ENCODE measurements at places on chromosomes 5 and 9. TPM values are rescaled to one million over a fixed set of nuclear protein-coding genes. Genes with fewer than 3 reads are reported as not detected.
A peak's percentile ranks its signal among the peaks of the same experiment; 100 is the strongest.

DNA sequence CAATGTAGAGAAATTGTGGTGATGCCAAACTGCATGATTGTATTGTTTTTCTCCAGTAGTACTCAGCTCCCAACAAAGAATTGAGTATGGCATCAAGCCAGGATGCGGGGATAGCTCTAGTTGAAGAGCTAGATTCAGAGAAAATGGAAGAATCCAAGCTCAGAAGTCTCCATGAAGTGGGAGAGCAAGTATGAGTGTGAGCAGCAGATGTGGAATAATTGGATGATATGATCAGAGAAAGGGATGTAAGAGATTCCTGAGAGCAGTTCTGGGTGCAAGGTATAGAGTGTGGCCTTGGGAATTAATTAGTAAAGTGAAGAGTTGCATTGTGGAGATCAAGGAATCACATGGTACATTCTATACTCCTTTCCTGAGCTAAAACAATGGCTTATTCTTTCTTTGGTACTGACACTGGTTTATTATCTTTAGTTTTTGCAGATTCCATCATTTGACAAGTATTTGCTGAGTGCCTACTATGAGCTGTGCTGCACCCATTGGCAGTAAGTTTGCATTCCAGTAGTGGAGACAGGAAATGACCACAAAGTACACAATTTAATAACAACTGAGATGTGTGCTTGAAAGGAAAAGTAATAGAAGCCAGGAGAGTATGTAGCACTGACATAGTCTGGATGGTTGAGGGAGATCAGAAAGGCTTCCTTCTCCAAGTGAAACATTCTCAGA is 177.1 kb downstream of the CPLANE1 start:
- DNase-seq = no peak
- H3K27ac ChIP-seq = no peak overlapping the region
- H3K4me3 ChIP-seq = no peak overlapping the region

QRFP gene
- total RNA-seq = not detected

DNA sequence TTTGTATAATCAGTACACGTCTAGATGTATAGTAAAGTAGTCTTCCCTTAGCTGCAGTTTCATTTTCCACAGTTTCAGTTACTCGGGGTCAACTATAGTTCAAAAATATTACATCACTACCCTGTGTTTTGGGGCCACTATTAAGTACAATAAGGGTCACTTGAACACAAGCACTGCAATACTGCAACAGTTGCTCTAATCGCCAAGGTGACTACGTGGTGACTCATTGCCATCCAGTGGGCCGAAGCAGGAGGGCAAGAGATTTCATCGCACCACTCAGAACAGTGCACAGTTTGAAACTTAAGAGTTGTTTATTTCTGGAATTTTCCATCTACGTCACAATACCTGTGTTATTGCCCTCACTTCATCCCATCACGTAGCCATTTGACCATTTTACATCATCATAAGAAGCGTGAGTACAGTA is at the start of gene ARL14EPL:
TSS of gene ARL14EPL (plus strand) at position 379 of the 424 bp plus-strand sequence. CDS start 18,994 bp downstream, outside the sequence.
- H3K27me3 ChIP-seq = peaks cover 18% of the 10 kb centered on the region
- no peak within 1 kb of the TSS for H3K27ac ChIP-seq
- H3K4me3 ChIP-seq = no peak within 1 kb of the TSS
- H3K36me3 ChIP-seq = no peaks in the 10 kb centered on the region

DNA sequence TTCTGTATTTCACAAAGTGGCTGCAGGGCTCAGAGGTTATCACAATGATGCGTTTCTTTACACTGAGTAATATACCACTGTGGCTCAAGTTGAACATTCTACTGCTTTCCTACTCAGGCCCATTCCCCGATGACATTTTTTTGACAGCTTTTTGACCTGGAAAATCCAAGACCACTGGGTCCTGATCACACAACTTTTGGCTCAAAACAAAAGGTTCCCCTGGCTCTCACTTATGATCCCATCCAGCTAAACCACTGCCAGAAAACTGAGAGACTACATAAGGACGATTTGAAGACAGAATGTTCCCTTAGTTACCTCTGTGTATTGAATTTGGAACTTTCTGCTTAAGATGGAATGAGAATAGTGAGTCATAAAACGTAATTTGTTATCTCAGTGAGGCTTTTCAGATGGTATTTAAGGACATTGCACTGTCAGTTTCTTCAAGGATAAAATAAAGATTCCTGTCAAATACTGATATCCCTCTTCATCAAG is 78.0 kb upstream of the FBXL7 start:
- no peaks in the 10 kb centered on the region for H3K27me3 ChIP-seq
- no peaks in the 10 kb centered on the region for H3K36me3 ChIP-seq
- H3K27ac ChIP-seq = no peak overlapping the region
- H3K4me1 ChIP-seq = no peaks in the 10 kb centered on the region
- no peak overlapping the region for H3K4me3 ChIP-seq
- DNase-seq = no peak

DNA sequence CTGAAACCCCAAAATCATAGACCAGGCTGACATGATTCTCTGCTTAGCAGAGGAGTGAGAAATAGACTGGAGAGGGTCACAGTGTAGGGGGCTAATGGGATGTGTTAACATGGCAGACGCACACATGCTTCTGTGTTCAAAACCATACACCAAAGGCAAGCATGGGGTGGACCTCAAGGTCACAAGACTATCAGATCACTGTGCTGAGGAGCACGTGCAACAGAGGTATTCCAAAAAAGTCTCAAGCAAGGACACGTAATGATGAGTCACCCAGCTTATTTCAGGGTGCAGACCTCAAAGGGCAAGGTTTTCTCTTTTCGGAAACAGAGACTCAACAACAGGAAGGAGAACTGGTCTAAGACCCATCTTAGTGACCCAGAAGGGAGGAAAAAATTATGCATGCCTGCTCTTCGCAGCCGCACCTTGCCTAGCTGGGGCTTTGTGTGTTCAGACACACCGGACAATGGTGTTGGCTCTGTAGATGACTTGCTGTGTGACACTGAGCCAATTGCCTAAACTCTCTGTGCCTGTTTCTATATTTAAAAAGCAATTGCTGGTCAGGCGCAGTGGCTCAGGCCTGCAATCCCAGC is 20.3 kb downstream of the WHRN start:
- peaks cover 34% of the 10 kb centered on the region for H3K4me1 ChIP-seq
- peak; percentile 43 for DNase-seq
- H3K4me3 ChIP-seq = no peak overlapping the region
- H3K27ac ChIP-seq = peak overlapping the region; percentile 58
- H3K27me3 ChIP-seq = no peaks in the 10 kb centered on the region

NRARP gene
- total RNA-seq = 9.3 TPM

SOX30 gene
- total RNA-seq = 0.11 TPM

GRCh38 chr9:95756986-95757385 is 118.5 kb upstream of the ERCC6L2 start:
- no peaks in the 10 kb centered on the region for H3K36me3 ChIP-seq
- H3K27ac ChIP-seq = no peak overlapping the region
- H3K27me3 ChIP-seq = peaks cover 30% of the 10 kb centered on the region
- H3K4me3 ChIP-seq = no peak overlapping the region
- H3K4me1 ChIP-seq = no peaks in the 10 kb centered on the region

DNA sequence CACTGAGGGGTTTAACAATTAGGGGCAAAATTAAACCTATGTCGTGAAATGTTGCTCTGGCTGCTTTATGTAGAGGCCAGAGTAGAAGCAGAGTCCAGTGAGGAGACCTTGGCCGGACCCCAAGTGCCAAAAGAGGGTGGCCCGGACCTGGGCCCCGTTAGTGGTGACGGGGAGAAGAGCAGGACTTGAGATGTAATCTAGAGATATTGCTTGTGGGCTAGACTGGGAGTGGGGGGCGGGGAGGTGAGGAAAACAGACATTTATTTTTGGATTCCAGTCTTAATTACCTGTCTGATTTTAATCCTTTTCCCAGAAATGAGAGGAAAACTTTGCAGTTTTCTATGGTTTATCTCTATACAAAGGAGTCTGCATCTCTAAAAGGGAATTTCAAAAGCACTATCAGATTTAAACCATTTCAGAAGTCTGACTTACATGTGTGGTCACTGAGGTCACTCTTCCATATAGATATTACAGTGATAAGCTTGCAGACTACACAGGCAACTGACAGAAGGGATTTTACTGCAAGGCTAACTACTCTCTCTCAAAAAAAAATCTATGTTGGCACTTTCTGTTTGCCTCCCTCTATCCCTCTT is 108.1 kb downstream of the MED27 start:
- H3K4me3 ChIP-seq = no peak overlapping the region
- peaks cover 3% of the 10 kb centered on the region for H3K4me1 ChIP-seq
- DNase-seq = no peak

DNA sequence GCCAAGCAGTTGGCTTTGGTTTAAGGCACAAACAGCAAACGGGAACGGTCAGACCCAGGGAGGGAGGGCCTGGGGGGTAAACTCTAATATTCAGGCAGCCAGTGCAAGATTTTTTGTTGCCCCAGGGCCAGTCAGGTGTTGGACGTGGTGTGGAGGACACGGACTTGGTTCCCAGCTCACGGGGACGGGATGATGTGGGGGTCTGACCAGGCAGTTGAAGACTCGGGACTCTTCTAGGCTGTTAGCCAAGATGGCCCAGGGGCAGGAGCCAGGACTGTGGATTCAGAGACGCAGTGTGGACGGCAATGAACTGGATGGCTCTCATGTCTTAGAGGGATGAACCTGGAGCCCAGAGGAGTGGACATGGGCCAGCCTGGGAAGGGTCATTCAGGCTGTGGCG is 169.2 kb downstream of the C9orf50 start:
- no peak overlapping the region for H3K4me3 ChIP-seq
- no peak overlapping the region for H3K27ac ChIP-seq
- peaks cover 10% of the 10 kb centered on the region for H3K27me3 ChIP-seq
- DNase-seq = no peak

- peaks cover 27% of the 10 kb centered on the region for H3K27me3 ChIP-seq
- H3K27ac ChIP-seq = no peak overlapping the region
These were observed 30.3 kb upstream of the PUM3 start for GRCh38 chr9:2874001-2874750.

NUTM2G gene
- total RNA-seq = not detected

PCDHGA2 gene
- total RNA-seq = 0.11 TPM

- H3K27me3 ChIP-seq = peaks cover 8% of the 10 kb centered on the region
- no peaks in the 10 kb centered on the region for H3K4me1 ChIP-seq
- H3K36me3 ChIP-seq = no peaks in the 10 kb centered on the region
- no peak for DNase-seq
- no peak overlapping the region for H3K27ac ChIP-seq
These were observed 6.5 kb downstream of the PLCXD3 start for GRCh38 chr5:41503860-41504259.

SLC27A6 gene
- not detected for total RNA-seq

GRCh38 chr9:21174671-21175070 is 8.2 kb upstream of the IFNA21 start:
- no peak overlapping the region for H3K4me3 ChIP-seq
- no peak overlapping the region for H3K27ac ChIP-seq
- peaks cover 46% of the 10 kb centered on the region for H3K27me3 ChIP-seq
- no peak for DNase-seq
- peaks cover 5% of the 10 kb centered on the region for H3K4me1 ChIP-seq
- H3K36me3 ChIP-seq = no peaks in the 10 kb centered on the region

RANBP17 gene
- total RNA-seq = not detected

GRCh38 chr5:163916376-163916775 is 411.0 kb downstream of the MAT2B start:
- no peak overlapping the region for H3K27ac ChIP-seq
- H3K27me3 ChIP-seq = no peaks in the 10 kb centered on the region
- DNase-seq = no peak
- no peaks in the 10 kb centered on the region for H3K4me1 ChIP-seq
- no peak overlapping the region for H3K4me3 ChIP-seq

GRCh38 chr5:110561510-110561909 is 165.0 kb downstream of the TMEM232 start:
- H3K36me3 ChIP-seq = no peaks in the 10 kb centered on the region
- H3K4me1 ChIP-seq = no peaks in the 10 kb centered on the region
- no peak for DNase-seq
- no peaks in the 10 kb centered on the region for H3K27me3 ChIP-seq
- no peak overlapping the region for H3K27ac ChIP-seq
- H3K4me3 ChIP-seq = no peak overlapping the region

Measured in activated T-helper 2 cell treated with anti-CD3 and anti-CD28 coated beads, Interferon-gamma antibody, Interleukin-2, Interleukin-4, amounts not matched to agents 10 μg/mL and 5 μg/mL and 100 μg/mL, durations not matched to agents 14 hours and 24 hours and 36 hours (primary cell).